Activated T-helper 1 cell treated with anti-CD3 and anti-CD28 coated beads, Interleukin-12 subunit alpha, Interleukin-12 subunit beta, Interleukin-2, Interleukin-4 antibody, amounts not matched to agents 30 ng/mL and 10 ng/mL and 1 ng/mL, durations not matched to agents 14 hours and 24 hours and 36 hours (primary cell): ENCODE measurements at places on chromosomes 7 and 10. TPM values are rescaled to one million over a fixed set of nuclear protein-coding genes. Genes with fewer than 3 reads are reported as not detected.

DNA sequence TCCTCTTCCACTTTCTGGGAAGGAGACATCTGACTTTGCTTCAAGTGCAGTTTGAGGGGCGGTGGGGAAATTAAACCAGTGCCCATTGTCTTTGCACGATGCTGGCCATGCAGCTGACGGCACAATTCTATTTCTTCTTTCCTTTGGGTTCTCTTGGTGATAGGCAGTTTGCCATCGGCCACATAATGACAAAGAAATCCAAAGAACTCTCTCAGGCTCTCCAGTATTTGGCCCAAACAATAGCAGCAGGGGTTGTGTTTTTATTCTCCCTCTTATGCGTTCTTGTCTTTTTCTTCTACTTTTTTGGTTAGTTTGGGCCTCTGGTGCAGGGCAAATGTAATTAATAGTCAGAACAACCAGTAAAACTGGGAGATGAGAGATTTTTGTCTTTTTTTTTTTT lies 147.0 kb downstream of the EMX2 start:
- H3K4me1 ChIP-seq, result no peaks in the 10 kb centered on the region
- H3K4me3 ChIP-seq, result no peak overlapping the region
- no peaks in the 10 kb centered on the region for H3K36me3 ChIP-seq

GRCh38 chr7:137025469-137026175 lies 157.2 kb downstream of the CHRM2 start:
- H3K4me3 ChIP-seq, result no peak overlapping the region
- H3K36me3 ChIP-seq, result no peaks in the 10 kb centered on the region
- H3K27me3 ChIP-seq, result no peaks in the 10 kb centered on the region

DNA sequence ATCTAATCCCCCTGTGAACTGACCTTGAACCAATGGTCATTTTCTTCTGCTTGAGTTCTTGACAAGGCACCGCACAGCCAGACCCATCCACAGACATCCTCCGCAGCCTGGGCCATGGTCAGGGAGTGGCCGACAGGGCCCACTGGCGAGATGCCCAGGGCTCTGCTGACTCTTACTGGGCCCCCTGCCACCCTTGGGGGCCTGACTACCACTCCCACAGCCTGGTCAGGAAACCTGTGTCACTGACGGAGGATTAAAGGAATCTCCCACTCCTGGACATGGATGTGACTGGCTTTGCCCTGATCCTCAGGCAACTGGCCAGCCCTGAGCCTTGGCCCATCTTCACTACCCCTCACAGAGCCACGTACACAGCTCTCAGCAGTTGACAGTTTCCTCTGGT lies 50.4 kb upstream of the ENO4 start:
- no peak overlapping the region for H3K27ac ChIP-seq
- peaks cover 13% of the 10 kb centered on the region for H3K27me3 ChIP-seq
- H3K36me3 ChIP-seq, result no peaks in the 10 kb centered on the region
- no peak for DNase-seq
- no peaks in the 10 kb centered on the region for H3K4me1 ChIP-seq

- DNase-seq, result no peak
- H3K4me3 ChIP-seq, result no peak overlapping the region
- no peaks in the 10 kb centered on the region for H3K27me3 ChIP-seq
- no peak overlapping the region for H3K27ac ChIP-seq
Measured at GRCh38 chr7:15554081-15554480, 7.7 kb downstream of the AGMO start.

DNA sequence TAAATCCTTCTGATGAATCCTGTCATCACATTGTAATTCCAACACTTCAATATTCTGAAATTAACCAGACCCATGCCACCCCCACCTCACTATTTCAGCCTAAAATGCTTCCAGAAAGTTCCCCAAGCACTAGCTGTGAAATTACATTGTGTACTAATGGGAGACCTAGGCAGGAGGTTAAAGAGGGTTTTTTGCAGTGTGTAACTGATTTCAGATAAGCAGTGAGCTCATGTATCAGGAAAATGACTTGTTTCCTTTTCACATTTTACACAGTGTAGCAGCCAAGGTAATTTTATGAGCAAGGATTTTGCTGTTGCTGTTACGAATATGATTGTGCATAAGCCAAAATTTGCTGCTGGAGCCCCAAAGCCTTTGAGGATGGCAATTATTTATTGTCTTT lies 129.0 kb downstream of the INHBA start:
- no peaks in the 10 kb centered on the region for H3K27me3 ChIP-seq
- no peaks in the 10 kb centered on the region for H3K36me3 ChIP-seq
- H3K4me3 ChIP-seq, result no peak overlapping the region
- no peaks in the 10 kb centered on the region for H3K4me1 ChIP-seq
- no peak for DNase-seq

GRCh38 chr7:17640730-17641377 lies 299.4 kb downstream of the SNX13 start:
- peaks cover 4% of the 10 kb centered on the region for H3K27me3 ChIP-seq
- no peaks in the 10 kb centered on the region for H3K4me1 ChIP-seq
- no peak for DNase-seq
- H3K27ac ChIP-seq, result no peak overlapping the region

DNA sequence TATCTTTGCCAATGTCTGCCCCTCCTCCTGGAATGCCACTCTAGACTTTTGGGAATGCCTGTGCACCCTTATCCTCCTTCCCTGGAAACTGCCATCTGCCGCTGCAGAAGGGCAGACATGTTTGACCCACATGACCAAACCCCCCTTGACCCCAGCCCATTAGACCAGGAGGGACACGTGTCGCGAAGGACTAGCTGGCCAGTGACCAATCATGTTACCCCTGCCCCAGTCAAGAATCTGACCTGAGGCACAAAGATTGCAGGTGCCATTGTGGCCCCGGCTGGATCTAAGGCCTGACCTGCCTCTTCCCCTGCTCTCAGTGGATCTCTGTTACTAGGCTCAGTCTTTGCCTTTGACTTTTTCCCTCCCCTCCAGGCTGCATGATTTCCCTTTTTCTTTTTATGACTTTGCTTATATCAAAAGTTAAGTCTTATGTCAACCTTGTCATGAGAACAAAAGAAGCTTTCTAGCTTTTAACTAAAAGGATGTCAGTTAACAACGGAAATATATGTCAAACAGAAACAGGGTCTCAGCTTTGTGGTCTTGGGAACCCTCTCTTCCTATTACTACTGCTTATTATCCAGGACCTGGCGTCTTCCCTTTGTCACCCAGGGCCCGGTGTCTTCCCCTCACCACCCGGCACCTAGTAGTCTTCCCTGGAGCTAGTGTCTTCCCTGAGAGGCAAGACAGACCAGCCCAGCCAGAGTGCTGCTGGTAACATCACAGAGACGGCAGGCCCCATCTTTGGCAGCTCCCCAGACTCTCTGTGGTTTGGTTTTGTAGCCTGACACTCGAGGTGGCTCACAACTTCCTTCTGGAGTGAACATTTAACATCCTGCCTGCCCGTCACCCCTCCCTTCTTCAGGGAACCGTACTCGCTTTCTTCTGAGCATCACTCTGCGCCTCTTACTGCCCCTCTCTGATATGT lies 24.4 kb upstream of the PPIF start:
- H3K27ac ChIP-seq, result peak overlapping the region; percentile 98
- H3K4me3 ChIP-seq, result peak overlapping the region; percentile 70
- peaks cover 7% of the 10 kb centered on the region for H3K36me3 ChIP-seq
- DNase-seq, result peak; percentile 76
- H3K4me1 ChIP-seq, result peaks cover 71% of the 10 kb centered on the region

- no peaks in the 10 kb centered on the region for H3K27me3 ChIP-seq
- no peaks in the 10 kb centered on the region for H3K4me1 ChIP-seq
- H3K27ac ChIP-seq, result no peak overlapping the region
- H3K4me3 ChIP-seq, result no peak overlapping the region
- H3K36me3 ChIP-seq, result no peaks in the 10 kb centered on the region
- no peak for DNase-seq
Measured at GRCh38 chr10:23406409-23406808, 32.5 kb upstream of the OTUD1 start.

DNA sequence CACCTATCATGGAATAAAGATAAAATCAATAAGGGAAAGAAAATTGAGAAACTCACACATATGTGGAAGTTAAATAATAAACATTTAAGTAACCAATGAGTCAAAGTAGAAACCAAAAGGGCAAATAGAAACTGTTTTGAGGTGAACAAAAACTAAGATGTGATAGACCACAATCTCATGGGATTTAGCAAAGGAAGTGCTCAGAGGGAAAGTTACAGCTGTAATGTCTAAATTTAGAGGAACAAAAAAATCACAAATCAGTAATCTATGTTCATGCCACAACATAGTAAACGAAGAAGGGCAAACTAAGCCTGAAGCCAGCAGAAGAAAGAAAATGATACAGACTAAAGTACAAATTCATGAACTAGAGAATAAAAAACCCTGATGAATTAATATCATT lies 16.3 kb downstream of the CYP3A4 start:
- no peak for DNase-seq
- H3K27ac ChIP-seq, result no peak overlapping the region
- H3K4me3 ChIP-seq, result no peak overlapping the region
- H3K4me1 ChIP-seq, result peaks cover 8% of the 10 kb centered on the region

- no peak overlapping the region for H3K27ac ChIP-seq
- H3K36me3 ChIP-seq, result peaks cover 13% of the 10 kb centered on the region
- no peak for DNase-seq
- no peak overlapping the region for H3K4me3 ChIP-seq
Measured at GRCh38 chr10:125797994-125798662, 22.5 kb upstream of the MMP21 start.

DNA sequence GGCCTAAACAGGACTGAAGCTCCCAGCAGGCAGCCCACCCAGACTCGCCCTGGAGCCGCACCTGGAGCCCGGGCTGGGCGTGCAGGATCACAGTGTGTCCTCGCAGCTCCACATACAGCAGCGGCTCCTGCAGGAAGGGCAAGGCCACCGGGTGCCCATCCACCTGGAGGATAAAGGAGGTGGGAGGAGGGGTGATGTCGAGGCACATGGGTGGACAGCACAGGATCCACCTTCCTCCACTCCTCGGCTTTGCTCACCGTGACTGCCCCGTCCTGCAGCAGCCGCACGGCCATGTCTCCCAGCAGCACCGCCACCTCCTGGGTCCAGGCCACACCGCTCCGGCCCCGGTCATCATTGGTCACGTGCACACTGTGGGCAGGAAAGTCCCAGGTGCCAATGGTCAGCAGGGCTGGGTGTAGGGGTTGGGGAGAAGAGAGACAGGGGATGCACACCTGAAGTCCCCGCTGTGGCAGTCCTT lies 16.8 kb downstream of the ATP6V1F start:
- H3K27ac ChIP-seq, result no peak overlapping the region
- no peaks in the 10 kb centered on the region for H3K36me3 ChIP-seq
- no peak for DNase-seq
- peaks cover 2% of the 10 kb centered on the region for H3K27me3 ChIP-seq

DNA sequence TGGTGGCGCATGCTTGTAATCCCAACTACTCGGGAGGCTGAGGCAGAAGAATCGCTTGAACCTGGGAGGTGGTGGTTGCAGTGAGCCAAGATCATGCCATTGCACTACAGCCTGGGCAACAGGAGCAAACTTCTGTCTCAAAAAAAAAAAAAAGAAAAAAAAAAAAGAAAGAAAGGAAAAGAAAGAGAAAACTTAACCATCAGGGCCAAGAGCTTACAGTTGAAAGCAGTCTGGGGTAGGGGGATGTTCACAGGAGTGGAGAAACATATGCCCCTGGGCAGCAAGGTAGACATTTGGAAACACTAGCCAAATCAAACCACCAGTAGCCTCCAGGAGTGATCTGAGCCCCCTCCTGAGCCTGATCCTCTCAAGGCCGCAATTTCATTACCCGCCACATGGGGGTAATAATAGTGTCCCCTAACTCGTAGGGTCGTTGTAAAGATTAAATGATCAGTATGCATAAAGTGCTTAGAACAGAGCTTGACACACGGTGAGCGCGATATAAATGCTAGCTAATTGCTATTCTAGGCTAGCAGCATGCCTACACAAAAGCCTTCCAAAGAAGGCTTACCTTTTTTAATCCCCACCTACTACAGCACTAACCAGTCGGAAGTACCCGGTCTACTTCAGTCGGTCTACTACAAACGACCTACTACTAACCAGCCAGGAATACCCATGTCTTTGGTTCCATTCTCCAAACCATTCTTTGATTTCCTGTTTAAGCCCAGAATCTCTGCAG lies 274.3 kb upstream of the NEBL start:
- H3K4me1 ChIP-seq, result no peaks in the 10 kb centered on the region
- no peak overlapping the region for H3K4me3 ChIP-seq
- no peak overlapping the region for H3K27ac ChIP-seq
- H3K36me3 ChIP-seq, result peaks cover 3% of the 10 kb centered on the region
- peaks cover 28% of the 10 kb centered on the region for H3K27me3 ChIP-seq

- no peak for DNase-seq
- no peaks in the 10 kb centered on the region for H3K36me3 ChIP-seq
- H3K27ac ChIP-seq, result no peak overlapping the region
- H3K4me3 ChIP-seq, result no peak overlapping the region
- H3K4me1 ChIP-seq, result no peaks in the 10 kb centered on the region
- no peaks in the 10 kb centered on the region for H3K27me3 ChIP-seq
Measured at GRCh38 chr10:128694168-128694850, 568.1 kb upstream of the MKI67 start.

DNA sequence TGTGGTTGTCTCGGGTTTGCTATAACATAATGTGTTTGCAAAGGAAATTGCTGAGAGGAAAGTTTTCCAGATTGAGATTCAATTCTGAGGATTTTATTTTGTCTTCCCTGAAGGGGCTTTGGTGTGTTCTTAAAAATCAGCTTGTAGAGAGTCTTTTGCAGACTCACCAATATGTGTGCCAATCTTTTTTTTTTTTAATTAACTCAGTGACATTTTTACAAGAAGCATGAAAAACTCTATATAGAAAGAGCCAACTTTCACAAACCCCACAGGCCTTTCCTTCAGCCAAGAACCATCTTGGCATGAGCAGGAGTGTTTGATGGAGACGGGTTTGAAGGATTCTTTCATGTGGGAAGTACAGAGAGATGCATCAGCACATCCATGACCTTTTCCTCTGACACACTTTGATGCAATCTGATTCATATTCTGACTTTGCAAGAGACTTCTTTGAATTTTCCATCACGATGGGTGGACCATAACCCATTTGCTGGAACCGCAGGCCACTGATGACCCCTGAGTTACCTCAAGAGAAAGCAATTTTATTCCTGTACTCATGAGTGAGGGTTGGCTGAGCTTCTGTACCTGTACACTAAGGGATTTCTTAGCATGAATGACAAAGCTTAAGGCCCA lies 892.6 kb downstream of the XPNPEP1 start:
- no peaks in the 10 kb centered on the region for H3K4me1 ChIP-seq
- no peaks in the 10 kb centered on the region for H3K36me3 ChIP-seq
- H3K4me3 ChIP-seq, result no peak overlapping the region
- H3K27ac ChIP-seq, result no peak overlapping the region
- no peak for DNase-seq

DNA sequence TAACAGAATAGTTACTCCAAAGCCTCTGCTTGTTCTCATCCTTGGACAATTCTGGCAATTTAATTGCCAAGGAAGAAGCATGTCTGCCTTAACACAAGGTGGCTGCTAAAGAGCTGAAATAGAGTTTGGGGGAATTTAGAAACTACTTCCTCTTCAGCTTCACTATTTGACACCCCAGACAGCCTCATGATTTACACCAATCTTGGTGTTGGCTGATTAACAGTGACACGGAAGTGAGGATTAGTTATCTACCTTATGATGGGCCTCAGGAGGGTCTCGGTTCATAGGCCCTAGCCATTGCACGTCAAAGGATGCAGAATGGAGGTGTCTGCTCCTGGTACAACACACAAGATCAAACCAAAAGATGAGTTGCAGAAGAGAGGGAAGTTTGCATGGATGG lies 102.4 kb downstream of the RELN start:
- no peak for DNase-seq
- no peak overlapping the region for H3K27ac ChIP-seq
- H3K4me1 ChIP-seq, result no peaks in the 10 kb centered on the region
- H3K27me3 ChIP-seq, result no peaks in the 10 kb centered on the region

Gene MEOX2
- total RNA-seq, result not detected in 2 replicates

Gene AKR1D1
- total RNA-seq, result not detected in 2 replicates

Gene HABP2
- not detected in 2 replicates for total RNA-seq

Gene KIAA1217
- 6.2 and 6.4 TPM in 2 replicates for total RNA-seq

Gene DOCK4
- total RNA-seq, result 0.31 and 0.37 TPM in 2 replicates

Gene CTAGE6
- 0.93 TPM in 1 of 2 replicates, not detected in the other for total RNA-seq

Gene HECW1
- not detected in 2 replicates for total RNA-seq

Gene CBLL1
- 46.9 and 49.6 TPM in 2 replicates for total RNA-seq

Gene TRIM50
- total RNA-seq, result not detected in 2 replicates

Gene SFTPA1
- total RNA-seq, result not detected in 2 replicates
